ENCODE measurements at places on chromosomes 11 and 22. TPM values are rescaled to one million over a fixed set of nuclear protein-coding genes. Genes with fewer than 3 reads are reported as not detected.

Gene KDM2A
- total RNA-seq: 32.1 TPM

DNA sequence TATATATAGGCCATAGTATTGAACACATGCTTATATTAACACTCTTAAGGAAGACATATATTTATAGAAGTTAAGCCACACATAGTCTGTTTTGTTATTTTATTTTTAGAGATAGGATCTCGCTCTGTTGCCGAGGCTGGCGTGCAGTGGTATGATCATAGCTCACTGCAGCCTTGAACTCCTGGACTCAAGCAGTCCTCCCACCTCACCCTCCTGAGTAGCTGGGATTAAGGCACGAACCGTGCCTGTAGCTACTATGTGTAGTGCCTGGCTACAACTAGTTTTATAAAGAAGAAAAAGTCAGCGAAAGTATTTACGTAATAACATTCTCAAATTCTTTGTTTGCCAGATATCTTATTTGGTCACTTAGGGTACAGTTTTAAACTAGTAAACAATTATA is 5.6 kb upstream of the UCP2 start:
- no peak overlapping the region for H3K4me3 ChIP-seq
- DNase-seq: no peak
- no peaks in the 10 kb centered on the region for H3K27me3 ChIP-seq

- peak; percentile 93 for DNase-seq
- no peaks in the 10 kb centered on the region for H3K36me3 ChIP-seq
- peak overlapping the region; percentile 39 for H3K4me3 ChIP-seq
These were observed 79.8 kb upstream of the NCAM1 start for GRCh38 chr11:112881461-112881860.

Gene RAB3IL1
- 17.3 TPM for total RNA-seq

Gene OR8U1
- total RNA-seq: not detected

- no peak overlapping the region for H3K27ac ChIP-seq
- no peak for DNase-seq
- no peaks in the 10 kb centered on the region for H3K27me3 ChIP-seq
- no peaks in the 10 kb centered on the region for H3K36me3 ChIP-seq
- no peak overlapping the region for H3K4me3 ChIP-seq
These were observed 24.1 kb downstream of the LARGE1 start for GRCh38 chr22:33896154-33896553.

DNA sequence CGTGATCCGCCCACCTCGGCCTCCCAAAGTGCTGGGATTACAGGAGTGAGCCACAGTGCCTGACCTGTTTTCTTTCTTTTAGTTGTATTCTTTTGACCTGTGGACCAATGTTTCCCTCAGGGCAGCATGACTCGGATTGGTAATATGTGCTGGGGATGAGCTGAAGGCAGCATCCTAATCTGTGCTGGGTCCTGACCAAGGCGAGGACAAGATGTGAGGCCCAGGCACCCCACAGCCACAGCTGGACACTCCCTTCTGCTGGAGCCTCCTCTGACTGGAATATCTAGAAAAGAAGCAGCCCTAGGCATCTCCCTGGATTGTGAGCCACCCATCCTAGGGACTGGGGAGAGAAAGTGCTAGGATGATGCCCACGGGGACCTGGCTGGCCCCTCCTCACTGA is 105.4 kb downstream of the PDE2A start:
- H3K4me1 ChIP-seq: peaks cover 2% of the 10 kb centered on the region
- H3K27me3 ChIP-seq: no peaks in the 10 kb centered on the region
- H3K4me3 ChIP-seq: no peak overlapping the region
- H3K27ac ChIP-seq: no peak overlapping the region

DNA sequence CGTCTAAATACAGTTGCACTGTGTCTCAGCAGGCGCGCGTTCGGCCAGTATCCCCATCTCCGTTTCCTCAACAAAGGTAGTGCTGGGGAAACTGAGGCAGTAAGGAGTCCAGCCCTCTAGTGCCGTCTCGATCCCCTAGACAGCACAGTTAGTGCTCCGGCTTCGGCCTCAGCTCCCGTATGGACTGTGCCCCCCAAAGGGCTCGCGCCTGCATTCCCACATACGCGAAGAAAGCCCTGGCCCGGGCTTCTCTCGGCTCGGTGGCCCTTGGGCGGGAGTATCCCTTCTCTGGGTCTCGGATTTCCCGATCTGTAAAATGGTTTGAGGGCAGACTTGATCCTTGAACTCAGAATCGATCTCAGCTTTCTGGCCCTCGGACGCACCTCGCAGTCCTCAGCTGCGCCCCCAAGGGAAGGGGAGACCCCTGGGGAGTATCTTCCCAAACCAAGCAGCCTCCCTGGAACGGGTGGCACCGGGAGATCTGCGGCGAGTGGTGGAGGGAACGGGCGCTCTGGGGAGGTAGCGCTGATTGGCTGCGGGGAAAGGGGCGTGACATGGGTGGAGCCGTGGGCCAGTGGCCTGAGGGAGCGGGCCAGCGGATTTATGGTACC is 759 bp upstream of the PEX16 start:
- peak overlapping the region; percentile 99 for H3K4me3 ChIP-seq
- peak; percentile 67 for DNase-seq
- peaks cover 24% of the 10 kb centered on the region for H3K36me3 ChIP-seq
- H3K27ac ChIP-seq: peak overlapping the region; percentile 96

- peak; percentile 77 for DNase-seq
- H3K27ac ChIP-seq: peak overlapping the region; percentile 100
- H3K4me3 ChIP-seq: no peak overlapping the region
- H3K27me3 ChIP-seq: no peaks in the 10 kb centered on the region
- H3K4me1 ChIP-seq: peaks cover 31% of the 10 kb centered on the region
- peaks cover 47% of the 10 kb centered on the region for H3K36me3 ChIP-seq
These were observed 8.1 kb downstream of the MALAT1 start for GRCh38 chr11:65506772-65507505.

DNA sequence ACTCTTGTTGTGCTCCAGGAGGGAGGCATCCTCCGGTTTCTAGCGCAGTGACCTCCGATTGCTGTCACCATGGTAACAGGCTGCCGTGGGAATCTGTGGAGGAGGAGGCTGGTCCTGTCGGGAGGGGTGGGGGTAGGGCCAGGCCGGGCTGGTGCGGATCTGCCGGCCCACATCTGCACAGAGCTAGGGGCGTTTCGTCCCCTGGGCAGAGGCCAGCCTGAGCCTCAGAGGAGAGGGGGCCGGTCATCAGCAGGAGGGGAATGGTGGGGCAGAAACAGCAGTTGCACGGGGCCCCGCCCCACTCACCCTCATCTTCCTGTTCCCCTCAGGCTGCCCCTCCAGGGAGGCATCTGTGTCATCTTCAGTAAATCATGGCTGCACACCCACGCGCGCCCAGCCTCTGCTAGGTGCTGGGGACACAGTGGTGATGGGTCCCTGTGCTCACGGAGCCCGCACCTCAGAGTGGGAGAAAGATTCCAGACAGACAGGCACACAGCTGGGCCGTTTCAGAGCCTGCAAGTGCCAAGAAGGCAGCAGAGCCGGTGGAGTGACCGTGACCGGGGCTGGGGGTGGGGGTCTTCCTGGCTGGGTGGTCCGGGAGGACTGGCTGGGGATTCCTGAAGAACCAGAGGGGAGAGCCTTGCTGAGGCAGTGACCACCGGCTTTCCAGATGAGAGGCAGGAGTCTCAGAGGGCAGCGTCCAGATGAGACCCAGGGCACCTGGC is 120.5 kb downstream of the CACNA1I start:
- no peak overlapping the region for H3K27ac ChIP-seq
- DNase-seq: peak; percentile 33
- H3K27me3 ChIP-seq: peaks cover 71% of the 10 kb centered on the region
- H3K36me3 ChIP-seq: no peaks in the 10 kb centered on the region
- no peak overlapping the region for H3K4me3 ChIP-seq

GRCh38 chr11:110345743-110346142 is 49.3 kb upstream of the RDX start:
- no peak overlapping the region for H3K27ac ChIP-seq
- DNase-seq: no peak
- H3K4me1 ChIP-seq: no peaks in the 10 kb centered on the region
- no peaks in the 10 kb centered on the region for H3K27me3 ChIP-seq
- no peak overlapping the region for H3K4me3 ChIP-seq
- H3K36me3 ChIP-seq: no peaks in the 10 kb centered on the region

DNA sequence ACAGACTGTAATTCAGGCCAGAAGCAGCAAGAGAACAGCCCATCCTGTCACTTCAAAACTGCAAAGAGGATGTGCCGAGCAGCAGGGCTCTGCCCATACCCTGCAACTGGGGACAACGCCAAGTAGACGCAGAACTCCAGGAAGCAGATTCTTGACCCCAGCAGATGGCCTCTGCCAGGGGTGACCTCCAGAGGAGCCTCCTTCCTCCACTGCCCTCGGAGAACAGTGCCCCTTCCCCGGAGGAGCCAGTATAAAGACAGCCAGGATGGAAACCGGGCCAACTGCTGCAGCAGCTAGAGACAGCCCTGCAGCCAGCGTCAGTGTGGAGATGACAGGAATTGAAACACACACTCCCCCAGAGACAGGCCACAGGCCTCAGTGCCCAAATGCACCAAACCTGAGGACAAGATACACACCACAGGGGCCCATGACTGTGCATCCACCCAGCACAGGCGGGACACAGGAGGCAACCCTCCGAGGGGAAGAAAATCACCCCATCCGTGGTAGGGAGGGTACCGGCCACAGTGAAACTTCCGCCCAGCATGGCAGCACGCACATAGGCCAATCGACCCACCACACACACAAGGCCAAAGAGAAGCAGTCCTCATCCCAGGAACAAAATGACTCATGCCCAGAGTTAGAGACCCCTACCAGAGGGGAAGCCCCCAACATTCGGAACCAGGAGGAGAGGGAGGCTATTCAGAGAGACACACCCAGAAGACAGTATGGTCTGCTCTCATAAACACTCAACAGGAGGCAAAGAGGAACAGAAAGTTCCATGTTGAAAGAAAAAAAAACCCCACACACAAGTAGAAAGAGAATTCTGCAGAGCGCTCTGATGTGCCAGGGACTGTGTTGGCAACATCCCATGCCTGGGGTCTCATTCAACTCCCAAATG is 5.6 kb downstream of the AHNAK start:
- H3K36me3 ChIP-seq: peaks cover 30% of the 10 kb centered on the region
- peaks cover 77% of the 10 kb centered on the region for H3K4me1 ChIP-seq
- DNase-seq: peak; percentile 60
- no peaks in the 10 kb centered on the region for H3K27me3 ChIP-seq
- H3K4me3 ChIP-seq: peak overlapping the region; percentile 8

Gene RIMBP3C
- total RNA-seq: 0.40 TPM

Gene MMP3
- 0.22 TPM for total RNA-seq

- H3K27ac ChIP-seq: no peak overlapping the region
- peaks cover 5% of the 10 kb centered on the region for H3K4me1 ChIP-seq
- no peaks in the 10 kb centered on the region for H3K27me3 ChIP-seq
- no peak overlapping the region for H3K4me3 ChIP-seq
- DNase-seq: peak; percentile 37
- H3K36me3 ChIP-seq: no peaks in the 10 kb centered on the region
These were observed 159.5 kb upstream of the BLID start for GRCh38 chr11:122275508-122275907.

DNA sequence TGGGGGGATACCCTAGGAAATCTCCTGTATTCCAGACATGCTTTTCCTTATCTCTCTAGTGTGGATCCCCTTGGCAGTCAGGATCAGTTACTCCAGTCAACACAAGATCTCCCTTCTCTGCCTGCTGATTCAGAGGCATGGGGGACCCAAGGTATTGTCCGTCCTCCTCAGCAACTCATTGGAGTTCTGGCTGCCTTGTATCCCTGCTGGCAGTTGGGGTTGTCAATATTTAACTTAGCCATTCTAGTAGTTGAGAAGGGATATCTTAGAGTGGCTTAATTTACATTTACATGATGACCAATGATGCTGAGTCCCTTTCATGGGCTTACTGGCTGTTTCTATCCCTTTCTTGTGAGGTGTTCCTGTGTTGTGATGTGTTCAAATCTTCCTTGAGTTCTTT is 74.2 kb downstream of the GRK3 start:
- no peak overlapping the region for H3K27ac ChIP-seq
- no peak for DNase-seq
- no peaks in the 10 kb centered on the region for H3K27me3 ChIP-seq
- H3K4me3 ChIP-seq: no peak overlapping the region

Gene PGA5
- 0.27 TPM for total RNA-seq

DNA sequence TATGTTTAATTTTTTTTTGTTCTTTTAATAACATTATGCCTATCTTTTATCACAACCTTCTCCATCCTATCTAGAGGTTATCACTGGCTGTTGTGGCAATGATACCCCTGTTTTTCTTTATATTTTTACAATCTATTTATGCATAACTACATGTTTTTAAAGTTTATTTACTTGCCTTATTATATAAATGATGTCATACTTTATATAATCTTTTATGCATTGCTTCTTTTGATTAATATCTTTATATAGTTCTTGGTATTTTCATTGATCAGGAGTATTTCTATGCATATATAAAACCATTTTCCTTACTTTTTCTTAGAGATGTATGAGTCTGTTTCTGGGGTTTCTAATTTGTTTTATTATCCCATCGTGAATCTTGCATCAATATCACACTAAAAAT is 719.8 kb upstream of the RAG2 start:
- no peak for DNase-seq
- H3K27me3 ChIP-seq: no peaks in the 10 kb centered on the region
- H3K4me3 ChIP-seq: no peak overlapping the region
- H3K4me1 ChIP-seq: no peaks in the 10 kb centered on the region
- H3K27ac ChIP-seq: no peak overlapping the region

GRCh38 chr11:94549146-94549545 is 5.4 kb downstream of the FUT4 start:
- H3K4me1 ChIP-seq: peaks cover 23% of the 10 kb centered on the region
- H3K27me3 ChIP-seq: no peaks in the 10 kb centered on the region
- no peak for DNase-seq

- H3K27me3 ChIP-seq: peaks cover 32% of the 10 kb centered on the region
- peaks cover 38% of the 10 kb centered on the region for H3K4me1 ChIP-seq
- H3K4me3 ChIP-seq: no peak overlapping the region
- no peak overlapping the region for H3K27ac ChIP-seq
- H3K36me3 ChIP-seq: no peaks in the 10 kb centered on the region
These were observed 2.0 kb downstream of the C1QTNF4 start for GRCh38 chr11:47592251-47592650.

GRCh38 chr11:119673759-119674336 is 55.2 kb downstream of the NECTIN1 start:
- H3K4me1 ChIP-seq: peaks cover 48% of the 10 kb centered on the region
- H3K27ac ChIP-seq: no peak overlapping the region
- H3K4me3 ChIP-seq: no peak overlapping the region

DNA sequence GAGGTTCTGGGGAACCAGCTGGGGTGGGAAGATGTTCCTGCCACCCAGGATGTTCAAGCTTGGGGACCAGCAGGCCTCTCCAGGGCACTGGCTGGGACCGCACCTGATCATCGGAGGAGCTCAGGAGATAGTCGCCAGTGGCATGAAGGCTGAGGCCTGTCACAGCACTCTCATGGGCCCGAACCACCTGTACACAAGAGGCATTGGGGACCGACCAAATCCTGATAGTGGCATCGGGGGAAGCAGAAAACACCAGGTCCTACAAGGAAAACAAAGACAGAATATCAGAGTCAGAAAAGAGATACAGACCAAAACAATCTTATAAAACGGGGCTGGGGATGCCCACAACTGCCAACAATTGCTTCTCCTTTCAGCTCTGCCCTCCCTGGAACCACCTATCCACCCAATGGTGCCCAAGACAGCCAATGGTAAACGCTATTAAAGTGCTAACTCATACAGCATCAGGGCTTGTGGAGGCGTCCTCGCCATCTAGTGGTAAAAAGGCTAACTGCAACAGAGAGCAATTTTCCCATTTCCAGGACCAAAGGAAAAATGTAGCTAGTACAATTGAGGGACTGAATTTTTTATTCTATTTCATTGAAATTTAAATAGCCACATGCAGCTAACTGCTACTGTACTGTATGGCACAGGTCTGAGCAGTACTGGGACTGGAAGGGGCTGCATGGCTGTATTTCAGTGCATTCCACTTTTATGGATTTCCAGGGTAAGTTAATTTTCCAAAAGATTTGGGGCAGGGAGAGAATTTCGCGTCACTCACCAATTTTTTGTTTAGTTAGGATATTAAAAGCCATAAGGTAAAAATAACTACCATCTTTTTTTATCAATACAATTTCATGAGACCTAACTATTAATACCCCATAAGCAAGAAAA is 7.1 kb downstream of the PRPF19 start:
- H3K4me1 ChIP-seq: no peaks in the 10 kb centered on the region
- H3K27me3 ChIP-seq: no peaks in the 10 kb centered on the region
- peaks cover 88% of the 10 kb centered on the region for H3K36me3 ChIP-seq

Data from muscle of leg (tissue), 16 donors.